ENCODE measurements at places on chromosomes 12 and 14.
A peak's percentile ranks its signal among the peaks of the same experiment; 100 is the strongest.

- peak; percentile 30 for DNase-seq
Measured at GRCh38 chr14:20485900-20486299, 16.7 kb downstream of the PNP start.

GRCh38 chr14:93655078-93655750, 133.1 kb downstream of the PRIMA1 start:
- peak; percentile 85 for DNase-seq

- no peak for DNase-seq
Measured at GRCh38 chr12:75786070-75786469, 245.5 kb downstream of the PHLDA1 start.

GRCh38 chr14:68564826-68565759, 227.8 kb downstream of the ZFP36L1 start:
- peak; percentile 35 for DNase-seq

GRCh38 chr12:20805921-20806320, 4.6 kb upstream of the SLCO1B3 start:
- DNase-seq: no peak

DNA sequence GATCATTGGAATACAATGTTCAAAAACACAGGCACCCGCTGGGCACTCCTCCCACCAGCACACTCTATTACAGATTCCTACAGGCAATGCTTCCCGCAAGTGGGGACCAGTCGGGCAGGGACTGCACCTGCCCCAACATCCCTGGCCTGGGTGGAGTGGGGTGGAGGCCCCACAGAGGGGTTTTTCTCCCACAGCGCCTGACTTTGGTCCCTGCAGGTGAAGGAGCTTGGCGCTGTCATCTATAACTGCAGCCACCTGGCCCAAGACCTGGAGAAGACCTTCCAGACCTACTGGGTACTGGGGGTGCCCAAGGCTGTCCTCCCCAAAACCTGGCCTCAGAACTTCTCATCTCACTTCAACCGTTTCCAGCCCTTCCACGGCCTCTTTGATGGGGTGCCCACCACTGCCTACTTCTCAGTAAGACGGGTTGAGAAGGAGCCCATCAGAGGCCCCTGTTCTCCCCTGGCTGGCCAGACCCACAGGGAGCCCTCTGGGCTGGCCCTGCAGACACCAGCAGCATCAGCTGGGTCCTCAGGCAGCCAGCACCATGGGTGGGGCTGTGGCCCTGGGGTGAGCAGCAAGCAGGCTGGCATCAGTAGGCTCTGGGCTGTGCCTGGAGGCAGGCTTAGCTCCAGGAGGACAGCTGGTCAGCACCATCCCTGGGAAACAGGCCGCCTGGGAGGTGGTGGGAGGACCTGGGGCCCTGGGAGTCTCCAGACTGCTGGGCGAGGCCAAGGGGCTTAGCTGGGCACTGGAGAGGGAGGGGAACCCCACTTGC, 6.0 kb downstream of the PLD4 start:
- DNase-seq: no peak

- DNase-seq: no peak
Measured at GRCh38 chr12:92519284-92519683, 183.5 kb upstream of the PLEKHG7 start.

DNA sequence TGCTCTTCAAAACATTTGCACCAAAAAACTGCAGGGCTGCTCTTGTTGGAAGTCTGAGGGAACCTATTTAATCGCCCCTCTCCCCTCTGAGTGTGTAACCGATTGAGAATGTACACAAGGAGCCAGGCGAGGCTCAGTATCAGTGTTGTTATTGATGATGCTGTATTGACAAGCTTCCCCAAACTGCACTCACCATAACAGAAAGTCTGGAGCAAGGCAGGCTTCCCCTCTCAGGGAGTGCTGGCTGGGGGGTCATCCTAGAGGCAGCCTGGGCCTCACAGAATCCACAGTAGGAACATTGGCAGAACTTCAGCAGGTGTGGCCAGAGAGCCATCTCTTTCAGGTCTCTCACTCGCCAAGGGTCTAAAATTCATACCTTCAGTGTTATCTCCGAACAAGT, 58.1 kb upstream of the TUNAR start:
- DNase-seq: no peak

DNA sequence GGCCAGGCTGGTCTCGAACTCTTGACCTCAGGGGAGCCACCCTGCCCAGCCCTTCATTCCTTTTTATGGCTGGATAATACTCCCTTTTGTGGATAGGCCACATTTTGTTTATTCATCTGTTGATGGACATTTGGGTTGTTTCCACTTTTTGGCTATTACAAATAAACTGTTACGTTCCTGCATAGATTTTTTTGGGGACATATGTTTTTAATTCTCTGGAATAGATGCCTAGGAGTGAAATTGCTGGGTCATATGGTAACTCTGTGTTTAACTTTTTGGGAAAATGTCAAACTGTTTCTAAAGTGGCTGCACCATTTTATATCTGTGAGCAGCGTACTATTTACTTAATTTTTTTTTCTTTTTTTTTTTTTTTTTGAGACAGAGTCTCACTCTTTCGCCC, 9.8 kb downstream of the KMT5A start:
- DNase-seq: no peak

DNA sequence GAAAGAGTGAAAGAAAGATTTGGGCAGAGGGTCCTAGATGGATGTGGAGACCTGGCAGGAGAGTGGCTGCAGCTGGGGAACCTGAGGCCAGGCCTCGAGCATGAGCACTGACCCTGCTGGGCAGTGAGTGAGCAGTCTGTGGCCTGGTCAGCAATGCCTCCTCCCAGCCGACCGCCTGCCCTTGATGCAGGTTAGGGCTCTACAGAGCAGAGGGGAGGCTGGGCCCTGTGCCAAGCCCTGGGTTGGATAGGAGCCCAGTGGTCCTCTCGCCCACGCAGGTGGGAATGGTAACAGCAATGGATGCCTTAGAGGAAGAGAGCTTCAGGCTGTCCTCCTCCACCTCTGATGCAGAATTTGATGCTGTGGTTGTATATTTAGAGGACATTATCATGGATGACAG, 59.8 kb downstream of the RAB35 start:
- no peak for DNase-seq

GRCh38 chr14:49770212-49770817, 2.4 kb downstream of the KLHDC2 start:
- DNase-seq: peak; percentile 47

- DNase-seq: no peak
Measured at GRCh38 chr14:52397844-52398243, 83.7 kb downstream of the PTGER2 start.

DNA sequence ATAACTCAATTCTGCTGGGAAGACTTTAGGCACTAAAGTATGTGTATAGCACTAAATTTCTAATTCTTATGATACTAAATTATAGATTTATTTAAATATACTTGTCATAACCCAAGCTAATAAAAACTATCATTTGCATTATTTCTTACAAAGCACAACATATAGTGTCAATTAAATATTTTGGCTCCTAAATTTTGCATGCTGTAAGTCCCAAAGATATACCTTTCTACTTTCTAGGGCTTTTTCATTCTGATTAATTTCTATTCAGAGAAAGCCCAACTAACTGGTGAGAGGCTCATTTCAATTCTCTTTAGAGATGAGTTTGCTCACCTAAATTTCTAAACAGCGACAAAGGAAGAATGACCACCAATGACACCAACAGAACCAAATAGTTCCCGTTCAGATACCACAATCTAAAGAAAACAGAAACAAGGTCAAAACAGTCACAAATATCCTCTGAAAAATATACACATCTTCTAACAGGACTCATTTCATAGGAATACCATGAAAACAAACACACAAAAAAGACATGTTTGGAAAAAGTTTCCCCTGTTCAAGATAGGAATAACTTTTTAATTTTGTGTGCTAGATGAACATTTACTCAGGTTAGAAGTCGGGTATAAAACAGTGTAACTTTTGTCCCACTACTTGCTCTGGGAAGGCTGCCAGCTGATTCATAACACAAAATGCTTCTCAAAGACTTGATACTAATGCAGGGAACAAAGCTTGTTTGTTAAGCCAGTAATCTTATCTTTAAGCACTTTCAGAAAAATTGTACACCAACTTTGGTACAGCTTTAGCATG, 7.6 kb downstream of the SLC38A2 start:
- DNase-seq: no peak

GRCh38 chr12:6664902-6665301, 2.0 kb upstream of the ING4 start:
- DNase-seq: no peak

- no peak for DNase-seq
Measured at GRCh38 chr14:101773378-101773777, 11.9 kb downstream of the PPP2R5C start.

- DNase-seq: no peak
Measured at GRCh38 chr12:43402436-43402835, 149.6 kb downstream of the ADAMTS20 start.

DNA sequence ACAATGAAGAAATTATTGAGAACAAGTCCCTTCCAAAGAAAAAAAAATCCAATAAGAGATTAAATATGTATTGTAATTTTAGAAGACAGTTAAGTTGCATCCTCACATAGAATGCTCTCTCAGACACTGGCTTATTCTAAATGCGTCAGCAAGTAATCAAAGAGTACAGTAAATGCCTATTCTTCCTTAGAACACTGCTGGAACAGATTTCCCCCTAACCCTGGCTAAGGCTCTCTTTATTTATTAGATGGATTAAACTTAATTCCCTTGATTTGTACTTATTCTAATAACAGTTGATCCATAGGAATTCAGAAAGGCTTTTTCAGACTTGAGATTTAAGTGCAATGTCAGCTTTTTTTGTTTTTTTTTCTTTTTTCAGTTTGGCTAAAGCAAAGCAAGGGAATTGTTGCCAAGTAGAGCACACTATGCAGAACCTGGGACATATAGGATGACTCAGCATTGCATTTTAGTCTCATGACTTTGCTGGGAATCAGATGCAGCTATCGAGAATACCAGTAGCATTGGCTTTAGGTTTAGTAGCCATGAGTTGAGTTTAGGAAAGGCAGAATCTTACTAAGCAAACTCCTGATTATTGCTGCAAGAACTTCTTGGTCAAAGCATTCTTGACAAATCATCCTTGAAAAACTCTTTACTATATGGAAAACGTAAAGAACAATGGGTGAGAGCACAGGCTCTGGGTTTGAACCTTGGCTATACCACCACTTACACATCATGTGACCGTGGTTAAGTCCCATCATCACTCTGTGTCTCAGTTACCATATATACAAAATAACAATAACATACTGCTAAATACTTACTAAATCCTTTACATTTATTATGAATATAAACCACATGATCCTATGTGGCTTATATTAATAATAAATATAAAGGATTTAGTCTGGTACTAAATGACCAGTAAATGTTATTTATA, 26.7 kb downstream of the MED21 start:
- no peak for DNase-seq
